ENCODE measurements at places on chromosomes 3 and 15.

- no peak for DNase-seq
Observed at GRCh38 chr3:45817831-45818522, 21.6 kb upstream of the SLC6A20 start.

GRCh38 chr3:44427683-44428082 is 49.8 kb downstream of the ZNF445 start:
- DNase-seq = no peak

- DNase-seq = no peak
Observed at GRCh38 chr3:66592016-66592761, 91.4 kb upstream of the LRIG1 start.

GRCh38 chr3:123279121-123279520 is 77.4 kb downstream of the SEC22A start:
- DNase-seq = no peak

GRCh38 chr3:182041668-182042291 is 330.1 kb downstream of the SOX2 start:
- DNase-seq = no peak

GRCh38 chr3:52892625-52893311 is 4.6 kb downstream of the STIMATE start:
- peak; percentile 27 for DNase-seq

GRCh38 chr3:71217640-71218222 is 365.8 kb downstream of the FOXP1 start:
- DNase-seq = no peak

GRCh38 chr3:58858126-58858525 is 191.6 kb upstream of the FAM3D start:
- DNase-seq = no peak

DNA sequence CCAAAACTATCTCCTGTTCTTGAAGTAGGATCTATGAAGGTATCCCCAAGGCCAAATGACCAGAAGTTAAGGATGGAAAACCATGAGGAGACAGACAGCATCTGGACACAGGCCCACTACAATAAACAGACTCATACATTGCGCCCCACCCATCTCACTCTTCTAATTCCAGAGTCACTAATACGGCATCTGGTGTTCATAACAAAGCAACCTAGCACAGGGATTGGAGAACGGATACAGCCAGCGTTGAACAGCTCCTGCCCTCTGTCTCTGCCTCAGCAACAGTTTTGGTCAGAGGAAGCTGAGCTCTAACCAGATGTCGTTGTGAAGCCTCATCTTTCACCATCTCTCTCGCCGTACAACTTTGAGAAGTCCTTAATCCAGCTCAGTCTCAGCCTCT is 44.5 kb upstream of the CCDC80 start:
- DNase-seq = no peak

DNA sequence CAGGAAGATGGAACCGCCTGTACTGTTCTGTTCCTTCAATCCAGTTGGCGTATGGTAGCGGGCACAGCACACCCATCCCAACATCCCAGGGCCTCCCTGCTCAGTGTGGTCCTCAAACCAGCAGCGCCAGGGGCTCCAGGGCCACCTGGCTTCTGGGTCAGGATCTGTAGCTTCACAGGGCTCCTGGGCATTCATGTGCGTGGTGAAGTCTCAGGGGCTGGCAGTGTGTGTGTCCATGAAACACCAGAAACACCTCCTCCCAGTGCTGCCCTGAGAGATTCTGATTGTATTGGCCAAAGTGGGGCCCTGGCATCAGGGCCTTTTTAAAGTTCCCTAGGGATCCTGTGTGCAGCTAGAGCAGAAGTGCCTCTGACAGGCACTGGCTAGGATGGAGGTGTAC is 42.1 kb downstream of the ABTB1 start:
- DNase-seq = no peak

- DNase-seq = no peak
Observed at GRCh38 chr3:49133226-49133951, 539 bp upstream of the LAMB2 start.

- DNase-seq = no peak
Observed at GRCh38 chr15:32682569-32682968, 35.2 kb upstream of the GREM1 start.

GRCh38 chr15:101215681-101216080 is 36.2 kb downstream of the CHSY1 start:
- DNase-seq = no peak

DNA sequence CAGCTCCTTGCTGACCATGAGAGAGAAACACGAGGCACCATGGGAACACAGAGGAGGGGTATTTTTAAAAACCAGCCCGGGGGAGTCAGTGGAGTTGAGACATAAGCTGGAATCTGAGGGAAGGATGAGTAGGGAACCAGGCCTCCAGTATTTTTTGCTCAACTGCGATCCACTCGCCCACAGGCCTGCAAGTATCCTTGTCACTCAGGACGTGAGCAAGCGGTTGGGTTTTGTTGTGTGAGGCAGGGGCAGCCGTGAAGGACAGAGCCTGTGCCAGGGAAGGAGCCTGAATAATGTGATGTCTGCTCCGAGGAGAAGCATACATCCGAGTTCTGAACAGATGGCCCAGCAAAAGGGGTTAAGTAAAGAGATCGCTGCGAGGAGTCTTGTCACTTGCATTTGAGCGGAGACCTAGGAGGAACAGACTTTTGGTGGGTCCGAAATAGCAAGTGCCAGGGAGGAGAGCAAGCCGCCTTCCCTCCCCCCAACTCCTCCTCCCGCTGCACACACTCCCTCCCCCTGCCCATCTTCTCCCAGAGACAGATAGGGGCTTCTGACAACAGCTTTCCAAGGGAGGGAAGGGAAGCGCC is 20.4 kb upstream of the NTRK3 start:
- no peak for DNase-seq

DNA sequence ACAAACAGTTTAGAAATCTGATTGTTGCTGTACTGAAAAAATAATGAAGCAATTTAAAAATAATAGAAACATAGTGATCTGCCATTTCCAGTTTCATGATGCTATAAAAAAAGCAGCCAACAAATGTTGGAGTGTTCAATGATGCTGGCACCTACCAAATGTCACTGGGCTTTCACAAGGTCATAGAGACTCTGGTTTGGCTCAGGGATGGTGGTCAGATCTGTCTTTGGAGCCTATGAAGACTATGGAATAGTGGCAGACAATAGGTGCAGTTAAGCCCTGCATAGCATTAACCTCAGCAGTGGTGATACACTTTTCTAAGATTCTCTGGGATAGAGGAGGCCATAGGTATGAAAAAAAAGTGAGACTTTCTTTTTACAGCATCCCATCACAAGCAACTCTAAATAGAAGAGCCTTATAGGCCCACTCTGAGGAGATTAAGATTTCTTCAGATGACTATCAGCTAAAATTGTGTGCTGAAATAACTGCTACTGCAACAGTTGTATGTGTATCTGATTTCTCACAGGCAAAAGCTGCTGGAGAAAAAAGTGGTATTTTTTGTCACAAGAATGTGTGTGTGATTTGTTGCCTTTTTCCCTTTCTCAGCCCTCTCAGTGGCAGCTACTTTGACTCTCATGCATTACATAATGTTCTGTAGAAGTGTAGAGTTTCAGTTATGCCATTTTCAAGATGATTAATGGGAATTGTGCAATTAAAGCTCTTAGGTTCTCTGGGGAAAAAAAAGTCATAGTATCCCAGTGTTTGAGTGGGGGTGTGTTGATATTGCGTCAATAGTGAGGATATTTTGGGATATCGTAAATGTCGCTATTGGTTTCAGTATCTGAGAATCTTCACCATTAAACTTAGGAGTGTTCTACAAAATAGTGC is 137.4 kb downstream of the MBNL1 start:
- DNase-seq = no peak

DNA sequence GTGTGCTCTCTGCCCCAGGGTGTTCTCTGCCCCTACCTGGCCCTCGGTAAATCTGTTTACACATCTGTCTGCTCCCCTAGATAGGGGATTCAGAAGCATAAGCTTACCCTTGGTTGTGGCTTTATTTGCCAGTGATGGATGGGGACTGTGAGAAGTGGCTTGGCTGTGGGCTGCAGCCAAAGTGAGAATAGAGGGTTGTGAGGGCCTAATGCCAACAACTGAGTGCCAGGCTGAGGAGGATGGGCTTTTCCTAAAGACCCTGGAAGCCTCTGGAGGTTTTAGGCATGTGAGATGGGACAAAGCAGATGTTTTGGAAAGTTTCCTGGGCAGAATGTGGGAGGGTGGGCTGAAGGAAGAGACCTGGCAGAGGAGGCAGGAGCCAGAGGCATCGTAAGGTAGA is 15.4 kb upstream of the APEH start:
- DNase-seq = no peak

GRCh38 chr3:188954590-188955208 is 217.1 kb upstream of the TPRG1 start:
- peak; percentile 68 for DNase-seq

- DNase-seq = no peak
Observed at GRCh38 chr15:67575039-67575502, 32.6 kb downstream of the MAP2K5 start.

GRCh38 chr3:156818273-156818651 is 7.9 kb upstream of the LEKR1 start:
- DNase-seq = no peak

- no peak for DNase-seq
Observed at GRCh38 chr3:50913260-50913659, 238.5 kb downstream of the DOCK3 start.

DNA sequence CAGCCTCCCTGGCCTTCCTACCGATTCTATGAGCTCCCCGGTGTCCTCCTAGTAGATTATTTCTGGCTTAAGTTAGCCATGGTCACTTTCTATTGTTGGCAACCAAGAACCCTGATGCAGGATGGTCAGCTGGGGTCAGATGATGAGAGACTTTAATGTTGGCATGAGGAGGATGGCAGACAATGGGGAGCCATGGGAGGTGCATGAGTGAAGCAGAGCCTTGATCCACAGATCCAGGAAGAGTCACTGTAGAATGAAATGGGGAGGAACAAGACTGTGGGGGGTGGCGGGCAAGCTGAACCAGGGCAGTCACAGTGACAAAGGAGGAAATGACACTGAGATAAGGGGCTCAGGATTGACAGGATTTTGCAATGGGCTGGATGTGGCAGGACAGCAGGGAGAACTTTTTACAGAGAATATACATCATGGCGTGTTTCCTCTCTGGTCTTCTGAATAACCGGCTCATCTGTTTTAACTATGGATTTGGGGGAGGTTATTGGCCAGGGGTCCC is 60.9 kb downstream of the RPLP1 start:
- no peak for DNase-seq

- DNase-seq = no peak
Observed at GRCh38 chr3:81459733-81460132, 301.7 kb downstream of the GBE1 start.

DNA sequence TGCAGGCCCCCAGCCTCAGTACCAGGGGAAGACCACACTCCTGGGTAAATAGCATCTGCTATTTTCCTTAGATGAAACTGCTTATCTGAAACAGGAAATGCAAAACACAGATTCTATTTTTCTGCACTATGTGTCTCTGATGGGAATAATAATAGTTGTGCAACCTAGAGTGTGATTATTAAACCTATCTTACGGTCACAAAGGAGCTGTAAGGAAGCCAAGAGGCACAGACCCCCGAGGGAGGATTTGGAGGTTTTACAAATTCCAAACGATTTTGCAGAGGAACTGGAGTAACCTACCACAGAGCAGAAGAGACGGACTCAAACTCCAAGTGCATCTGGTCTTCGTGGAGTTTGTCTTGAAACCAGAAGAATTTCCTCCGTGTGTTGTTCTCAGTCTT is 14.1 kb upstream of the APOD start:
- DNase-seq = no peak

- DNase-seq = no peak
Observed at GRCh38 chr3:71809321-71810026, 24.5 kb upstream of the PROK2 start.

DNA sequence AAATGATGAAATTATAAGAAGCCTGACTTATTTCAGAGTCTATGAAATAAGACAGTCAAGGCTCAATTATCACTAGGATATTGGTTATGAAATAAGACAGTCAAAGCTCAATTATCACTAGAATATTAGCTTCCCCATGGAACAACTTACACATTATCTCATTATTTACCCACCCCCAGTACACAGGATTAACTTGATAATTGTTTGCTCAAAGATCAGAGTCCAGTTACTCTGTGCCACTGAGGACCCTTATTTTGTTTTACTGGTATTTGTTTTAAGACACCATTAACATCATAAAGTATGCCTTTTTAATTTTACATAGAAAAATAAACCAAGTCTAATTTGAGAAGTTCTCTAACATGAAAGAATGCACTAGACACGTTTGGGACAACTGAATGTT is 225.4 kb downstream of the SI start:
- no peak for DNase-seq

GRCh38 chr3:149397528-149397927 is 20.1 kb upstream of the TM4SF1 start:
- DNase-seq = no peak

GRCh38 chr15:66923438-66923881 is 141.9 kb upstream of the SMAD3 start:
- DNase-seq = peak; percentile 23

DNA sequence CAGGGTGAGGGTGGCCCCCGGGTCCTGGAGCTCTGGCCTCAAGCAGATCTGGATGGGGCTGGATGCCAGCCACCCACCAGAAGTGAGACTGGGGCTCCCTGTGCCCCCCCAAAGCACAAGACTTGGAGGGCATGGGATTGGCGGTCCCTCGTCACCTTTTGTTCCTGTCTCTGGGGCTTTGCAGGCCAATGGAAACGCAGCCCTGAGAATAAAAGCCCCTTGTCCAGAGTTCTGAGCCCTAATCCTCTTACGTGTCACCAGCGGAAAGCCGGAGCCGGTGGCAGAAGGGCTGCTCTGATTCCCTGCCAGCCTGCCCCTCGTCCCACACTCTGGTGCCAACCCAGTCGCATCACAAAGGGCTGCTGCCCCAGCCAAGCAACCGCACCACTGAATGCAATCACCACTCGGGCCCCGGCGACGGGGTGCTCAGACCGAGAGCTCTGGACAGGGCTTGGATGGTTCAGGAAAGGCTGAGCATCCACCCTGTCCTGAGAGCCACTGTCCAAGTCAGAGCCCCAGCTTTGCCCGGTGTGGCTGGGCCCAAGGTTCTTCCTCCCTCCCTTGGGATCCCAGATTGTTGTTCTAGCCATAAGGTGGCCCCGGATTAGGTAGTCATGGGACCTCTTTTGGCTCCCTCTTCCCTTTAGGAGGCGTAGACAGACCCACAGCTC is 22.8 kb upstream of the ELP6 start:
- no peak for DNase-seq

GRCh38 chr15:64807051-64807749 is 18.2 kb downstream of the PIF1 start:
- no peak for DNase-seq

DNA sequence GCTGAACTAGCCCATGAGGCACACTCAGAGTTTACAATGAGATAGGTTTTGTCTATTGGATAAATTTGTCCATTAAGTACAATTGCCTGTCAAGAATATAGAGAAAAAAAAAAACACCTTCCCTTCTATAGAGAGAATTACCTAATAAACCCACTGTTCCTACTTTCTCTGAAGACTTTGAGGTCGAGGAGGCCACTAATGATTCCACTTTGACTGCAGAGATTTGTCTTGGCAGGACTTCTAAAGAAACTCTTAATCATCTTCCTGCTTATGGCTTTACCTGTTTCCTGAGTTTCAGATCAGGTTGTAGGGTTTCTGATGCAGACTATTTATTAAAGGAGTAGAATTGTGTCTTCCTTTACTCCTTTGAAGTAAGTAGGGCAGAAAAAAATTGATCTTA is 342.4 kb upstream of the KCNMB2 start:
- DNase-seq = no peak

GRCh38 chr15:69099941-69100340 is 60.5 kb upstream of the GLCE start:
- no peak for DNase-seq
